ENCODE measurements at places on chromosomes 12 and 14. TPM values are rescaled to one million over a fixed set of nuclear protein-coding genes. Genes with fewer than 3 reads are reported as not detected.

Gene SLC39A2
- polyA plus RNA-seq = not detected

GRCh38 chr12:541676-542324 lies 82.1 kb downstream of the B4GALNT3 start:
- peaks cover 4% of the 10 kb centered on the region for H3K4me1 ChIP-seq
- peaks cover 9% of the 10 kb centered on the region for H3K36me3 ChIP-seq
- DNase-seq = no peak

- no peak overlapping the region for H3K4me3 ChIP-seq
- H3K27ac ChIP-seq = no peak overlapping the region
- no peak for DNase-seq
- peaks cover 20% of the 10 kb centered on the region for H3K36me3 ChIP-seq
- no peaks in the 10 kb centered on the region for H3K27me3 ChIP-seq
Observed at GRCh38 chr14:64035143-64035542, 182.3 kb downstream of the SYNE2 start.

- H3K36me3 ChIP-seq = no peaks in the 10 kb centered on the region
- H3K27ac ChIP-seq = no peak overlapping the region
- no peaks in the 10 kb centered on the region for H3K27me3 ChIP-seq
- no peak for DNase-seq
Observed at GRCh38 chr12:19194963-19195362, 65.4 kb downstream of the PLEKHA5 start.

- H3K4me1 ChIP-seq = no peaks in the 10 kb centered on the region
- H3K4me3 ChIP-seq = no peak overlapping the region
- no peaks in the 10 kb centered on the region for H3K36me3 ChIP-seq
- H3K27me3 ChIP-seq = peaks cover 49% of the 10 kb centered on the region
- DNase-seq = no peak
Observed at GRCh38 chr14:100586403-100587085, 673 bp downstream of the BEGAIN start.

GRCh38 chr14:92665661-92666110 lies 82.7 kb downstream of the LGMN start:
- H3K4me3 ChIP-seq = peak overlapping the region; percentile 91
- peaks cover 39% of the 10 kb centered on the region for H3K36me3 ChIP-seq
- H3K4me1 ChIP-seq = peaks cover 75% of the 10 kb centered on the region
- H3K27ac ChIP-seq = peak overlapping the region; percentile 100

DNA sequence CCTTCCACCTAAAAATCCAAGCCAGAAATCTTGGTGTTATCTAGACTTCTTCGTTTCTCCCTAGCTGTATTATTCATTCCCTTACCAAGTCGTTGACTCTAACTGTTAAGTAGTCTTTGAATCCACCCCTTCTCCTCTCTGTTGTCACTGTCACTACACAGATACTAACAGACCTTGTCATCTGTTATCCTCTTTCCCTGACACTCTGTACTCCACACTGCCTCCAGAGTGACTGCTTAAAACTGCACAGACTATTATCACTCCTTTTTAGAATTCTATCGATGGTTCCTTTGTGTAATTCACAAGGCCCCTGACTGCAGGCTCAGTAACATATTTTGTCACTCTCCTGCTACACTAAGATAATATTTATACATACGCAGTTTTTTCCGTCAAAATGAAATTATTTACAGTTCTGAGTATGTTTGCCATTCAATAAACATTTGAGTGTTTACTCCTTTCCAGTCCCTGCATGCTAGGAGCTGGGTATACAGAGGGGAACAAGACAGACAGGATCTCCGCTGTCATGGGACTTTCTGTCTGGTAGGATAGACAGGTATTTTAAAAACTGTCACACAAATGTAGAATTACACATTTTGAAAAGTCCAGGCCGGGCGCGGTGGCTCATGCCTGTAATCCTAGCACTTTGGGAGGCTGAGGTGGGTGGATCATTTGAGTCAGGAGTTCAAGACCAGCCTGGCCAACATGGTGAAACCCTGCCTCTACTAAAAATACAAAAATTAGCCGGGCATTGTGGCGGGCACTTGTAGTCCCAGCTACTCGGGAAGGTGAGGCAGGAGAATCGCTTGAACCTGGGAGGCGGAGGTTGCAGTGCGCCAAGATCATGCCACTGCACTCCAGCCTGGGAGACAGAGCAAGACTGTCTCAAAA lies 3.8 kb downstream of the MARS1 start:
- peaks cover 28% of the 10 kb centered on the region for H3K4me1 ChIP-seq
- no peak overlapping the region for H3K27ac ChIP-seq
- H3K27me3 ChIP-seq = no peaks in the 10 kb centered on the region
- peaks cover 7% of the 10 kb centered on the region for H3K36me3 ChIP-seq
- no peak overlapping the region for H3K4me3 ChIP-seq

- no peaks in the 10 kb centered on the region for H3K36me3 ChIP-seq
- H3K27me3 ChIP-seq = no peaks in the 10 kb centered on the region
- H3K4me3 ChIP-seq = no peak overlapping the region
- H3K4me1 ChIP-seq = peaks cover 28% of the 10 kb centered on the region
- DNase-seq = no peak
Observed at GRCh38 chr12:96237465-96238077, 43.4 kb downstream of the ELK3 start.

DNA sequence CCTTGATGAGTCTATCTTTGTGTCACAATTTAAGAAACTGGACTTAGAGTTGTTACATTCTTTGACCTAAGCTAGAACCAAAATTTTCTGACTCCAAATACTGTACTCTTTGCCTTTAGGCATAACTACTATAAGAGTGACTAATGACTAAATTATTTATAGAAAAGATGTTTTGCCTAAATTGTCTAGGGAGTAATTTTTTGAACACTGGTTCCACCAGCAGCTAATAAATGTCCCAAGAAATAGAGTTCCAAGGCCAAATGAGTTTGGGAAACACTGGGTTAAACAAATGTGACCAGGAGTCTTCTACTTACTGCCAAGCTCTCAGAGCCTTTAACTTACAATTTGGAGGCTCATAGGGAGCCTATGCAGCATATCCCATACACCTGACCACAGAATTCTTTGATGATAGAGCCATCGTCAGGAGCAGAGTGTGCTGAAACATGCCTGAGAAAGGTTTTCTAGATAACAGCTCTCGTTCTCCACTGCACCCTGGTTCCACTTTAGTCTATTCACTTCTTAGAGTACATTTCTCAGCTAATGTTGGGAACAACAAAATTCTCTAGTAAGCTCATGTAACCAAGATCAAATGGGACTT lies 215.9 kb upstream of the HMGA2 start:
- no peak overlapping the region for H3K4me3 ChIP-seq
- no peaks in the 10 kb centered on the region for H3K27me3 ChIP-seq
- H3K4me1 ChIP-seq = no peaks in the 10 kb centered on the region
- H3K27ac ChIP-seq = no peak overlapping the region
- no peaks in the 10 kb centered on the region for H3K36me3 ChIP-seq

GRCh38 chr14:91367173-91368171 lies 50.1 kb downstream of the CCDC88C start:
- peak overlapping the region; percentile 81 for H3K4me3 ChIP-seq
- no peaks in the 10 kb centered on the region for H3K36me3 ChIP-seq
- H3K27ac ChIP-seq = peak overlapping the region; percentile 99
- DNase-seq = peak; percentile 87

Gene TMEM119
- not detected for polyA plus RNA-seq

- H3K4me3 ChIP-seq = no peak overlapping the region
- no peak for DNase-seq
- no peaks in the 10 kb centered on the region for H3K36me3 ChIP-seq
Observed at GRCh38 chr12:40123496-40123895, 17.6 kb upstream of the SLC2A13 start.

Gene RPGRIP1
- not detected for polyA plus RNA-seq

DNA sequence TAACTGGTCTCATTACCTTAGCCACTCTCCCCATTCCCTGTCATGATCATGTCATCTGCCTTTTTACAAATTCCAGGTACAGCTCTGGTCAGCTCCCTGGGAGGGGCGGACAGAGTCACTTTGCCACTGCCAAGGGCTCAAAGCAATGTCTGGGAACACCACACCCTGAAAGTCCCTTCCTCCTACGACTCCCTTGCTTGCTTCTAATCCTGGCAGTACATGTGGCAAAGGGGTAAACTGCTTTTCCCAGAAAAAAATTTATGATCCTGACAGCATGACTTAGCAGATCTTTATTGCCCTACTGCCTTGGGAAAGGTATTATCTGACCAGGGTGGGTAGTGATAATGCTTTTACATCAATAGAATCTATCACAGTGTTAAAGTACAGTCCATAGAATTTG lies 376.0 kb upstream of the PDE3A start:
- H3K36me3 ChIP-seq = no peaks in the 10 kb centered on the region
- no peak overlapping the region for H3K4me3 ChIP-seq
- no peak for DNase-seq
- no peaks in the 10 kb centered on the region for H3K4me1 ChIP-seq

GRCh38 chr12:103558879-103559278 lies 28.2 kb upstream of the STAB2 start:
- DNase-seq = no peak
- H3K4me3 ChIP-seq = no peak overlapping the region
- H3K4me1 ChIP-seq = no peaks in the 10 kb centered on the region

- H3K4me3 ChIP-seq = peak overlapping the region; percentile 80
- peak overlapping the region; percentile 20 for H3K27ac ChIP-seq
- no peaks in the 10 kb centered on the region for H3K27me3 ChIP-seq
- H3K36me3 ChIP-seq = no peaks in the 10 kb centered on the region
- peaks cover 49% of the 10 kb centered on the region for H3K4me1 ChIP-seq
Observed at GRCh38 chr14:55582746-55583145, 2.7 kb downstream of the KTN1 start.

DNA sequence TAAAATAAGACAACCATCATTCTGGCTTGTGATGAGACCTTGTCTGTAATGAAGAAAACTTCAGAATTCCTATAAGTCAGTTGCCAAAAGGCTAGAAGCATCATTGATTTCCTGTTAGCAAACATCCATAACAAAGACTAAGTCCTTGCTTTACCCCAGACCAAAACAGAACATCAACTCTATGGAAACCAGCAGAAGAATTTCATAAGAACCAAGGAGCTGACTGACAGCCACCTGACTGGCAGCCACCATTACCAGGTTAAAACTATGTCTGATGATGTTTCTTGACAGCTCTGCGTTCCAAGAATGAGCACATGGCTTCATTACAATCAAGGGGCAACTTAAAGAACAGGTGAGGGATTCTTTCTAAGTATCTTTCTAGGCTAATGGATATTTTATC lies 29.3 kb downstream of the HECTD4 start:
- peaks cover 48% of the 10 kb centered on the region for H3K4me1 ChIP-seq
- H3K27ac ChIP-seq = peak overlapping the region; percentile 86
- H3K27me3 ChIP-seq = no peaks in the 10 kb centered on the region
- H3K4me3 ChIP-seq = peak overlapping the region; percentile 88

Gene AVPR1A
- not detected for polyA plus RNA-seq

- peaks cover 10% of the 10 kb centered on the region for H3K4me1 ChIP-seq
- peak overlapping the region; percentile 71 for H3K4me3 ChIP-seq
- H3K36me3 ChIP-seq = no peaks in the 10 kb centered on the region
- DNase-seq = no peak
- H3K27me3 ChIP-seq = peaks cover 15% of the 10 kb centered on the region
Observed at GRCh38 chr12:118102070-118102469, 1.7 kb downstream of the VSIG10 start.

DNA sequence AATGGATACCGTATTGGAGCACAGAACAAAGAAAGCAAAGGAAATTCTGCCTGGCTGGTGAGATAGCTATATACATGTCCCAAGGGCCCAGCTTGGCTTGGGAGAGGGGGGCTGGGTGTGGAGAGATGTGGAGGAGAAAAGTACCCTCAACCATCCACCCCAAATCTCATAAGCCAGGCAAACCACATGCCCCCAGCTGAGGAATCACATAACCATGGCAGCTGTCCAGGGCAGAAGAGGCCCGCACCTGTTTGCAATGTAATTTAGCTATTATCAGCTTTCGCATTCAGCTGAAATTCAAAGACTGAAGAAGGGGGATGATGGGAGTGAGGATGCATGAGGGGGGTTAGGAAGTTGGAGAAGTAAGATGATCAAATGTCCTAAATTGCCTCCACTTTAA lies 196.1 kb downstream of the TBX5 start:
- no peaks in the 10 kb centered on the region for H3K27me3 ChIP-seq
- no peak overlapping the region for H3K4me3 ChIP-seq
- no peaks in the 10 kb centered on the region for H3K36me3 ChIP-seq

- H3K27ac ChIP-seq = no peak overlapping the region
- no peaks in the 10 kb centered on the region for H3K4me1 ChIP-seq
- no peak overlapping the region for H3K4me3 ChIP-seq
- peaks cover 43% of the 10 kb centered on the region for H3K27me3 ChIP-seq
- DNase-seq = no peak
Observed at GRCh38 chr12:115598871-115599811, 678.4 kb downstream of the MED13L start.

GRCh38 chr12:53561590-53561953 lies 54.3 kb upstream of the NPFF start:
- peaks cover 22% of the 10 kb centered on the region for H3K4me1 ChIP-seq
- H3K27ac ChIP-seq = no peak overlapping the region

Gene HOXC9
- not detected for polyA plus RNA-seq

DNA sequence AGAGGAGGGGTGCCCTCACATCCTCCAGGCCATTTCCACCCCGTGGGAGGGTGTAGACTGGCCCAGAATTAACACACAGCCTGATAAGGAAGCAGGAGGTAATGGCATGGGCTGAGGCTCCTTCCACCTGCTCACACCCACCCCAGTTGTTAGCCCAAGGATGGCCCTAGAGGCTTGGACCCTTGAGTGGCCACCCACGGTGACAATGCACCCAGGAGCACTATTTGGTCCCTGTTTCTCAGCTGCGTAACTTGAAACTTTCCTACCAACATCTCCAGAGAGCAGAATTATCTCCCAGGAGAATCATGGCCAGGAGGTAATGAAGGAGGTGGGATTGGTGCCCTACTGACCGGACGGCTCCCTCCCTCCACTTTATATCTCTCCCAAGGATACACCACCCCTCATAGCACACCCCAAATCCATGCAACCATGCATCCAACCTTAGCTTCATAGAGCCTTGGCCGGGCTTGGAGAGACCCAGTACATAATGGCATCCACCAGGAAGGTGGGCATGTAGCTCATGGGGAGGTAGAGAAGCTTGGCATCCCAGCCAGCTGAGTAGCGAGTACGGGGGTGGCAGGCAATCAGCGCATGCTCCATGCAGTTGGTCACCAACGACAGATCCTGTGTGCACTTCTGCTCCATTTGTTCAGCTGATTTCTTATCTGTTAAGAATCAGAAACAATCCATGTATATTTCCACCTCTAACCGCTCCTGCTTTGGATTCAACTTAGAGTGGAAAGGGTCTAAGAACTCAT lies 5.6 kb downstream of the RDH16 start:
- H3K4me1 ChIP-seq = no peaks in the 10 kb centered on the region
- DNase-seq = no peak
- peaks cover 9% of the 10 kb centered on the region for H3K27me3 ChIP-seq
- H3K27ac ChIP-seq = no peak overlapping the region
- H3K4me3 ChIP-seq = no peak overlapping the region
- H3K36me3 ChIP-seq = peaks cover 8% of the 10 kb centered on the region

Gene ASB2
- 0.62 TPM for polyA plus RNA-seq

Gene OR11G2
- polyA plus RNA-seq = not detected

DNA sequence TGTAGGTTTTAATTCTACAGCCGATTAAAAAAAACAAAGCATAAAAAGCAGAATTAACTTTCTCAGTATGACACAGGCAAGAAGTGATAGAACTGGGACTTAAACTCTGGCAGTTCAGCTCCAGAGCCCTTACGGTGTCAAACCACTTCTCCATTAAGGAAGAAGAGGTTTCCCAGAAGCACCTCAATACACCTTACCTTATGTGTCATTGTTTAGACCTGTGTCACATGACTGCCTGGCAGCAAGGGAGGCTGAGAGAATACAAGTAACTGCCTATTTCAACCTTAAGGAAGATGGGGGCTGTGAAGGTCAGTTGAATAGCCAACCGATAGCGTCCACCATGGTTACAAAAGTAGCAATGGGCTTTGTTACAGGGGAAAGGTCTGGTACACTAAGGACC lies 54.6 kb upstream of the ARHGAP5 start:
- H3K36me3 ChIP-seq = no peaks in the 10 kb centered on the region
- peaks cover 4% of the 10 kb centered on the region for H3K27me3 ChIP-seq
- no peak overlapping the region for H3K27ac ChIP-seq
- DNase-seq = no peak
